ENCODE measurements at places on chromosomes 6 and 20. TPM values are rescaled to one million over a fixed set of nuclear protein-coding genes. Genes with fewer than 3 reads are reported as not detected.

DNA sequence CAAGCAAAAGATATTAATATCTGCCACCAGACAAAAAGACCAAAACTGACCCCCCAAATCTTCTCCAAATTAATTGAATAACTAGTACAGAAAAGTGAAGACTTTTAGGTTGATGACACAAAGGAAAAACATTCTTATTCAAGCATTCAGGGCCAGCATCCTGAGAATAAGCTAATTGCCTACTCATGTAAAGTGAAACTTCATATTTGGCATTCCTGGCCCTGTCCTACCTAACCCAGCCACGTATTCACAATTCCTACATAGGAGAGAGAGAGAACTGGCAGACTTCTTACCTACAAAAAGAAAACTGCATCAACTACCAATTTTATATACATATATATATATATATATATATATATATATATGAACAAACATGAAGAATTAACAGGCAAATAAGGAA lies 4.9 kb upstream of the ASCC3 start:
- DNase-seq, result peak; percentile 71

DNA sequence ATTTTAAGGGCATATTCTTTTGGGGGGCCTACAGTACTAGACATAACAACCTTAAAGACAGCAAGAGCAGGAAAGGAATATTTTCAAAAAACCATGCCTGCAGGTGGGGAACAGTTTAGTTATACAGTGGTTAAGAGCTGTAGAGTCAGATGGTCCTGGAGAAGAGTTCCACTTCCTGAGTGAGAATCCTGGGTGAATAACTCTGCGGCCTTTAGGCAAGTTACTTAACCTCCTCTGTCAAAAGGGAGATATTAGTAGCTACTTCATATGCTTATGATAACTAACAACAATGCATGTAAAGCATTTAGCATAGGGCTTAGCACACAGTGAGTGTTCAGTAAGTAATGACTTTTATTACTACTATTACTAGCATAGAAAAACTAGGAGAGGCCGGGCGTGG lies 119.2 kb upstream of the TAB2 start:
- no peak for DNase-seq

- DNase-seq, result no peak
Measured at GRCh38 chr6:69895396-69895795, 29.0 kb downstream of the COL19A1 start.

- peak; percentile 99 for DNase-seq
Measured at GRCh38 chr20:21436205-21436604, 38.9 kb upstream of the NKX2-4 start.

DNA sequence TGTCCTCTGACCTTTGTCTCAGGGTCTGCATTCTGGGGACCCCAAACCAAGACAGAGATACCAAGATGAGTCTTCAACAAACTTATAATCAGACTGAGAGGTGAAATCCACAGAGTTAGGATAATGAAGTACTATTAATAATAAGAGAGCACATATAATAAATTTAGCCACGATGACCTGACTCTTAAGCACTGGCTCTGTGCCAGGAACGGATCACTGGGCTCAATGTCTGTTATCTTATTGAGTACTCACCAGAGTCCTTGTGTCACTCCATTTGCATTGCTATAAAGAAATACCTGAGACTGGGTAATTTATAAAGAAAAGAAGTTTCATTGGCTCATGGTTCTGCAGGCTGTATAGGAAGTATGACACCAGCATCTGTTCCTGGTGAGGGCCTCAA lies 18.9 kb upstream of the ITPR3 start:
- DNase-seq, result no peak

DNA sequence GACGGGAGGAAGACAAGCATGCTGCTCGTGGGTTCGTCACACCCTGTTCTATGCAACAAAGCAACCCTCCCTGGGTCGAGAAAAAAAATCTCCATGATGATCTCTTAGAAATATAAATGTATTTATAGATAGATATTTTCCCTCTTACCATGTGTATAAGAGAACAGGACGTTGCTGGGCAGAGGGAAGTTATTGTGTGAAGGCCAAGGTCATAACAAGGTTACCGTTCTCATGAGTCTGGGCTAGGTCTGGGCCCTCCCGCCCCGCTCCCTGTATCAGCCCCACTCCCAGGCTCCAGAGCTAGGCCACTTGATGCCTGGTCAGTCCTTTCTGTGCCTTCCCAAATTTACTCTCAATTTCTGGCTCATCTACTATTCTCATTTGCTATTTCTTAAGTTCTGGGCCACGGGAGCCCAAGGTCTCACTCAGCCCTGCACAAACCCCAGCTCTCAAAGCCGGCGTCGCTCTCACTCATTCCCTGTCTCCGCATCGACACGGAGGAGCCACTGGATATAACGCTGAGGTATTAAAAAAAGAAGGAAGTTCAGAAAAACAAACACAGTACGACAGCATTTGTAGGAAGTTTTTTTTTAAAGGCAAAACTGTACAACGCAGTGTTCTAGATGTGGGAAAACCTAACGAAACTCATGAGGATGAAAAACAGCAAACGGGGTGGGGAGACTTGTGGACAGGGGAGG lies 96.8 kb downstream of the PSMG4 start:
- peak; percentile 42 for DNase-seq

- DNase-seq, result no peak
Measured at GRCh38 chr6:122930252-122931180, 65.5 kb upstream of the CLVS2 start.

- no peak for DNase-seq
Measured at GRCh38 chr6:4404415-4404814, 269.0 kb upstream of the ECI2 start.

DNA sequence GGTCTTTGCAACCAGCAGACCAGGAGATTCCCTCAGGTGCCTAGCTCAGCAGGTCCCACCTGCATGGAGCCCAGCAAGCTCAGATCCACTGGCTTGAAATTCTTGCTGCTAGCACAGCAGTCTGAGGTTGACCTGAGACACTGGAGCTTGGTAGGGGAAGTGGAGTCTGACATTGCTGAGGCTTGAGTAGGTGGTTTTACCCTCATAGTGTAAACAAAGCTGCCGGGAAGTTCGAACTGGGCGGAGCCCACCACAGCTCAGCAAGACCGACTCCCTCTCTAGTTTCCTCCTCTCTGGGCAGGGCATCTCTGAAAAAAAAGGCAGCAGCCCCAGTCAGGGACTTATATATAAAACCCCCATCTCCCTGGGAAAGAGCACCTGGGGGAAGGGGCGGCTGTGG lies 34.3 kb downstream of the PRSS35 start:
- peak; percentile 49 for DNase-seq

GRCh38 chr6:73282871-73283270 lies 19.9 kb upstream of the KHDC1 start:
- DNase-seq, result peak; percentile 23

DNA sequence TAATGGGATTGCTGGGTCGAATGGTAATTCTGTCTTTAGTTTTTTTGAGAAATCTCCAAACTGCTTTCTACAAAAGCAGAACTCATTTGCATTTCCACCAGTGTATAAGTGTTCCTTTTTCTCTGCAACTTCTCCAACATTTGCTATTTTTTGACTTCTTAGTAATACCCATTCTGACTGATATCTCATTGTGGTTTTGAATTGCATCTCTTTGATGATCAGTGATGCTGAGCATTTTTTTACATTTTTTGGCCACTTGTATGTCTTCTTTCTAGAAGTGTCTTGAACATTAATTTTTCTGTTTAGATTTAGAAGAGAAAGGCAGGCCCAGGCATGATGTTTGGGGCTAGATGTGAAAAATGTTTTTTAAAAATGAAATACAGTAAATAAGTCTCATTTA lies 553.1 kb upstream of the MAN1A1 start:
- DNase-seq, result no peak

DNA sequence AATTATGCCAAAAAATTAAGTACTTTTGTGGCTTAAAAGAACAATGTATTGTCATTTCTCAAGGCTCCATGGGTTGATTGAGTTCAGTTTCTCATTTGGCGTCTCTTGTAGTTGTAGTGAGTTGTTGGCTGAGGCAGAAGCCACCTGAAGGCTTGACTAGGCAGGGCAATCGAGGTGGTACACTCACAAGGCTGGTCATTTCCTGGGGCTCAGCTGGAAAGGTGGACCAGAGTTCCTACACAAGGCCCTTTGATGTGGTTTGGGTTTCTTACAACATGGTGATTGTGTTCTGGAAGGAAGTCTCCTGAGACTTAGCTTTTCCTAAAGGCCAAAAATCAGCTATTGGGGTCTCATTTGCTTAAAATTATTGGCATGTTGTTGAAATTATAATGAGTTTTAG lies 22.6 kb downstream of the MAS1 start:
- no peak for DNase-seq

- DNase-seq, result peak; percentile 96
Measured at GRCh38 chr6:134235937-134236751, 81.8 kb downstream of the SGK1 start.

- DNase-seq, result no peak
Measured at GRCh38 chr6:54971825-54972224, 125.3 kb downstream of the FAM83B start.

GRCh38 chr6:391559-392440 lies at the start of gene IRF4:
Gene IRF4, plus strand, starts transcription at chr6:391752. Its CDS starts 1,401 bp downstream, at chr6:393153.
- no peak for DNase-seq

DNA sequence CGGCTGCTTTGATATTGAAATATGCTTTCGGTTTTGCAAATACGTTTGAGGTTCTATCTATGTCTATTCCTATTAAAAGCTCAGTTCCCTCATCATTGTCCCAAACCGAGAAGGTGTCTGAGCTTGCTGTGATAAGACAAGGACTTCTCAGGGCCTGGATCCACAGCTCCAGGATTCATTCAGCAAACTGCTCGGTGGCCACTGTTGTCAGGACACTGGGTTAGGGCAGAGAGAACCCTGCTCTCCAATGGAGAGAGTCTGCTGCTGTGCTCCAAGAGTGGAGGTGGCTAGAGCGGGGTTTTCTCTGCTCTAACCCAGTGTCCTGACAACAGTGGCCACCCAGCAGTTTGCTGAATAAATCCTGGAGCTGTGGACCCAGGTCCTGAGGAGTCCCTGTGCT lies 198.5 kb downstream of the CDH4 start:
- DNase-seq, result no peak

DNA sequence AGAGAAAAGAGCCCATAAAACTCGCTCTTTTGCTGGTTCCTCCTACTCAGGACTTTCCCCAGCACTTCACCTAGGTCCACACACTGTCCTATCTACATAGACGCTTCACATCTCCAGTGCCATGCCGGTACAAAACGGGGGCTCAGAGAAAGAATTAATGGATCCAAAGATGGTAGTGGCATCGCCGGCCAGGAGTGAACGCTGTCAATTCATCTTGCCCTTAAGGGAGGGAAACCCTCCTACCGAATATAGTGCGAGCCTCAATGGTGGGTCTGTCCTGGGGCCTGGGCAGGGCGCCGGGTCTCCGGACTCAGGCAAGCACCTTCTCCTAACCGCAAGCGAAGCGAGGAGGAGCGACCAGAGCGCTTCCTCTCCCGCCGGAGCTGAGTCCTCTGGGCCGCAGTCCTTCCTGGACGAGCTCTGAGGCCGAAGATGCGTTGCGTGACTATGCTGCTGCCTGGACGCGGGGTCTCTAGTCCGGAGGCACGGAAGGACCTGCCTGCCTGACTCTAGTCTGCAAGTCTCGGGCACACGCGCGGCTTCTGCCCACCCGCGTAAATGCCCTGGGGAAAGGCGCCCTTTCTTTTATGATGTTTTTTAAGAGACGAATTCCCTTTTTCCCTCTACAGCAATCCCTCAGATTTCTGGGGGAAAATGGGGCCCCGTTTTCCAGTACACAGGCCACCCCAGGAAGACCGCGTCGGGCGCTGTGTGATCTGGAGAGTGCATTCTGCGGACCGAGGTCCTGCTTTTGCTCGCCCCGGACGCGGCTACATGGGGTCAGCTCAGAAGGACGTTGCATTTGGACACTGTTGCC lies 100.1 kb upstream of the PRDM1 start:
- no peak for DNase-seq

- no peak for DNase-seq
Measured at GRCh38 chr6:37033255-37033654, 27.8 kb downstream of the FGD2 start.

- peak; percentile 38 for DNase-seq
Measured at GRCh38 chr6:37314487-37315156, 39.2 kb upstream of the RNF8 start.

GRCh38 chr6:161244725-161245124 lies 29.1 kb downstream of the AGPAT4 start:
- no peak for DNase-seq

DNA sequence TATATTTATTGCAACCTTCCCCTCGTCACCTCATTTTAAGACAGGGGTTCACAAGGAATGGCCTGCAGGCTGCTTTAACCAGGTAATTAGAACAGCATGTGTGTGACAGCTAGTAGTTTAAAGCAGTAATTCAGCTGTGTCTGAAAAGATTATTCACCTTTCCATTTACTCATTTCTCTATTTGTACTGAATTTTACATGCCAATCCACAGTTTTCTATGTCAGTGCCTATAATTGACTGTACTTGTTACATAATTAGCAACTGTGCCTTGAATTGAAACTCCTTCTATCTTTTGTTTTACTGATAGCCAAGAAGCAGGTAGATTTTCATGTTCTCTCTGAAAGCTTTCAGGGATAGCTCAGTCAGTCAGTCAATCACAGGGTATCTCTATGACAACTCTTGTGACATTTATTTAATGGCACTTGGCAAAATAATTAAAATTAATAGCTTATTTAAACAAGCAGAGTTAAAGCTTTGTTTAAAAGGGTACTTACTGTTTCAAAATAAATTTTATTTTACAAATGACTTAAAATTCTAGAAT lies 214.0 kb downstream of the ZFAND3 start:
- DNase-seq, result no peak

DNA sequence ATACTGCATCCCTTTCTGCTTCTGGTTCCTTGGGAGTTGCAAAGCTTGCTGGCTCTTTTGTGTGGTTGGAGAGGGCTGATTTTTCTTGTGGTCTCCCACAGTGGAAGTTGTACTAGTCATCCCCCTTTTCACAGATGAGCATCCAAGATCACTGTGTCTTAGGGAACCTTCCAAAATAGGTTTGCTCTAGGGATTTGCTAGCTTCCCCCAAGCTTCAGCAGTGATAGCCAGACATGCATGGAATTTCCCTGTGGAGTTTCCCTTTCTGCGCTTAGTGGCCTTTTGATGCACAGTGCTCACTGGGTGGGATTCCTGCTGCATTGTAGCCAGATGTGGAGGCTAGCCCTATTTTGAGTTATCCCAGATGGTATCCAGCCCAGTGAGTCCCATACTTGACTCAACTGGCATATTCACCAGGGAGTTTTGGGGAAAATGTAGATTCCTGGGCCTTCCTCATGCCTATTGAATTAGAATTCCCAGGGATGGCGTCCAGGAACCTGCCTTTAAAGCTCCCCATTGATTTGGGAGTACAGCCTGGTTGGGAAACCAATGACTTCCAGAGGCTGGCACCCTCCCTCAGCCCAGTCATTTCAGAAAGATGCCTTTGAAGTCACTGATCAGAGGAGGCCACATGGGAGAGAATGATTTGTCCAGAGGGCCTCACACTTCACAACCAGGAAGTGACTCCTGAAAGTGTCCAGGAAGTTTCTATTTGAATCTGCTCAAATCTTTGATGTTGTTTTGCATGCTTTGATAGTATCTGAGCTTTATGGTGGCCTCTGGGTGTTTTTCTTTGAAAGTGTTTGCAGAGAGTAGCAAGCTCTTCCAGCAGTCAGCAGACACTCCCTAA lies 25.9 kb downstream of the PPARD start:
- peak; percentile 88 for DNase-seq

The DACT2 gene
- 0.89 TPM for total RNA-seq

The WFDC2 gene
- 1.6 TPM for total RNA-seq

The RUNX2 gene
- 34.1 TPM for total RNA-seq

The TRIM40 gene
- total RNA-seq, result not detected

The CD24 gene
- 7,557 TPM for total RNA-seq
